Activated CD4-positive, alpha-beta T cell treated with anti-CD3 and anti-CD28 coated beads, Interleukin-2, amount 50 U/mL, for 24 hours (primary cell): ENCODE measurements at places on chromosomes 16 and 17.
A peak's percentile ranks its signal among the peaks of the same experiment; 100 is the strongest.

GRCh38 chr17:37737081-37737480 is 7.8 kb downstream of the HNF1B start:
- DNase-seq = no peak

DNA sequence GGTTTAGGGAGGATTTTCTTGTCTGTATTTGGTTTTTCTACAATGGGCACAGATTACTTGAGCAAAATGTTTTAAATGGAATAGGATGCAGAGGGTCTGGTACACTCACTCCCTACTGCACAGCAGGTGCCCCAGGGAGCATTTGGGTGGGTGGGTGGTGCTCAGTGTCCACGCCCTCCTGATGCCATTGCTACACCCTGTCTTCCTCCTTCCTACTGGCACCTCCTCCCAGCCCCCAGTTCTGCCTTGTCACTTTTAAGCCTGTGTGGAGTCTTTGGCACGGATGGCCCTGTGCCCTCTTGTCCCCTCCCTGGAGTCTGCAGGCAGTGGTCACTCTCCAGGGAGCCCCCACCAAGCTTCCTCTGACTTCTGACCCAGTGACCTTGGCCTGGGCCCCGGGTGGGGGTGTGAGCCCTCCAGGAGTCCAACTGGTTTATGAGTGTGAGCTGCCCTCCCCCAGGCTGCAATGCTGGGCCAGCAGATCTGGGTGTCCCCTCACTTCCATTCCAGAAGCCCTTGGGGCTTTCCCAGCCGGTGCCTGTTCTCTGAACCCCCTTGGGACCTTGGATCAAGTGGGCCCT is 15.5 kb downstream of the LLGL2 start:
- no peak for DNase-seq

DNA sequence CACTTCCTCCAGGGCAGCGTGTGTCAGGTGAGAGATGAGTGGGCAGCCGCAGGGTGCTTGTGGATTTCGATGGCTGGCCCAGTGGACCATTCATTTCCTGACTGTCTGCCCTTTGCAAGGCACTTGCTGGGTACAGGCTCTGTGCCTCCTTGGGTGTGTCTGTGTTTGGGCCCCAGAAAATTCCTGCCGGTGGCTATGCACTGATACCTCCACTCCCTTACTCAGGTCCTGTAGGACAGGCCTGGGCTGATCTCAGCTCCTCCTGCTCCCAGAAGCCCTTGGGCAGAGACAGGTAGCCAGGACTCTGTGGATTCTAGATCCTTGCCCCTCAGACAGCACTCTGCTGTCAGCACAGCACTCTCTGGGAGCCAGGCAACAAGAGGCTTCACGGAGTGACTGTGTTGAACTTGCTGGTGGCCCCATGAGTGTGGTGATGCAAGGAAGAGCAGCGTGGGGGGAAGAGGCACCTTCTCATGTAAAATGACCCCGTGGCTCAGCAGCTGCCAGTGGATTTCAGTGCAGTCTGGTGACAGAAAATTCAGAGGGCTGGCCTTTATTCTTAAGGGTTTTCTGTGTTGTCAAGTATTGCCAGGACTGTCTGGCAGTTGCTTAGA is 29.0 kb downstream of the PGS1 start:
- no peak for DNase-seq

DNA sequence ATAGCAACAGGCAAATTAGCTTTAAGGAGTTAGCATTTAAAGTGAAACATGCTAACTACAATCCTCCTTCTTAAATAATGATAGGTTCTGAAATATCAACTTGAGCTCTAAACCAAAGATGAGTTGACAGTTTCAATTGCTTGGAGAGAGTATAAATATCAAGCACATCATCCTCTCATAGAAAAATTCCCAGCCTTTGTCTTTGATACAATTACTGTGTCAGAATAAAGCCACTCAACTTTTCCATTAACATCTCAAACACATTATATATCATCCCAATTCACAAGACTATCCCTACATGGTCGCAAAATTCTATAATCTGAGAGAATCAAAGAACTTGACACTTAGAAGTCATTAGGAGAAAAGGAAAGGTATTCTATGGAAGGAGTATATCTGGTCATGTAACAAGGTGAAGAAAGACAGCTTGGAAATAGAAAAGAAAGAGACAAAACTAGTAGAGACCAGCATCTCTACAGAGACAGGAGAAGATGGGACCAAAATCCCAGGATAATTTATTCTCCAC is 189.8 kb downstream of the CEP112 start:
- no peak for DNase-seq

DNA sequence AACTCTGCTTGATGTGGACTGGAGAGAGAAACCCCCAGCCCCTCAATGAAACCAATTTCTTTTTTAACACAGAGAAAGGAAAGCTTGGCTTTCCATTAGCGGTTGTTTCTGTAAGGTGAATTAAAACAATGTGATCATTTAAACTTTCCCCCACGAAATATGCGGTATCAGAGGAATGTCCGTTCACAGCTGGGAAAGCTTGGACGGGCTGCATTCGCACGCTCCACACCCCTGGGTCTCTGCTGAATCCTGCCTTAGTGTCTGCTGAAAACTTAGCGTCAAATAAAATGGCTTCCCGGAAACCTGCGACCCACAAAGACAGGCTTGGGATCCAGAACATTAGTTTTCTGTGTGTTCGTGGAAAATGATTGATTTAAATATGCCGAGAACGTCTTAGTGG is 71.7 kb downstream of the C16orf95 start:
- no peak for DNase-seq

- no peak for DNase-seq
Observed at GRCh38 chr17:9553181-9553580, 22.4 kb downstream of the STX8 start.

GRCh38 chr17:45230787-45231480 is 9.2 kb downstream of the FMNL1 start:
- DNase-seq = no peak

DNA sequence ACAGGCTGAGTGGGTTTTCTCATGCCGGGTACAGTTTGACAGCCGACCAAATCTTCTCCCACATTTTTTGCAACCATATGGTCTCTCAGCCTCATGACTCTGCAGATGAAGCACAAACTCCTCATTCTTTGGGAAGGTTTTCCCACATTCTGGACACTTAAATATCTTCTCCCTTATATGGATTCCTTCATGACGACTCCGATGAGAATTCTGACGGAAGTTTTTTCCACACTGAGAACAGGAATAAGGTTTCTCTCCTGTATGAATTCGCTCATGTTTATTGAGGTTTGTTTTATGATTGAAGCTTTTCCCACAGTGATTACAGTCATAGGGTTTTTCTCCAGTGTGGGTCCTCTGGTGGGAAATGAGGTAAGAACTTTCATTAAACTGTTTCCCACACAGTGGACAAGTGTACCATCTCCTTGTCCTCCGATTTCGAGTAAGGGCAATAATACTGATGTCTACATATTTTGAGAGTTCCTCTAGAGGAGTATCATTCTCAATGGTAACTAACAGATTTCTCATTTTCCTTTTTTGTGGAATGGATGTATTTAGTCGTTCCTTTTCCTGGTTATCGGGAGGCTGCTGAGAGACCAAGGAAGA is 10.9 kb downstream of the ZNF200 start:
- no peak for DNase-seq

GRCh38 chr16:35176449-35176848 is 1717.0 kb downstream of the TP53TG3F start:
- DNase-seq = no peak

- no peak for DNase-seq
Observed at GRCh38 chr17:42055027-42055426, 4.6 kb upstream of the C17orf113 start.

GRCh38 chr17:48066656-48067055 is 18.5 kb downstream of the NFE2L1 start:
- DNase-seq = no peak

GRCh38 chr17:2844416-2844815 is 48.2 kb downstream of the RAP1GAP2 start:
- DNase-seq = no peak

DNA sequence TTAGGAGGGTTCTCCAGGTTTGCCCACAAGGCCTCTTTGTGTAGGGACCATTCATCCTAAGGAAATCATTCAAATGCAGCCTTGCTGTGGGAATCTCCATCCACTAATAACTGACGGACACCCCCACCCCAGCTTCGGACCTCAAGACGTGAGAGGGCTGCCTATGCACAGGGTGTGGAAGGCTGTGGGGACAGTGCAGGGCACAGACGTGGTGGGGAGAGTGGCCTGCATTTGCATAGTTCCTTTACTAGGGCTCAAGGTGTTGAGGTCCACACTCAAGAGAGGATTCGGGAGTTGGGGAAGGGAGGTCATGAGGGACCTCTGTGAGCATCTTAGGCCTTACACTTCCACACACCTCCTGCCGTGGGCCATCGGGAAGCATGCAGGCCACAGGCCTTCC is 9.8 kb downstream of the DUSP3 start:
- DNase-seq = no peak

- peak; percentile 89 for DNase-seq
Observed at GRCh38 chr17:40095944-40096791, 4.2 kb downstream of the NR1D1 start.

- no peak for DNase-seq
Observed at GRCh38 chr17:36667922-36668321, 66.5 kb downstream of the MRM1 start.

DNA sequence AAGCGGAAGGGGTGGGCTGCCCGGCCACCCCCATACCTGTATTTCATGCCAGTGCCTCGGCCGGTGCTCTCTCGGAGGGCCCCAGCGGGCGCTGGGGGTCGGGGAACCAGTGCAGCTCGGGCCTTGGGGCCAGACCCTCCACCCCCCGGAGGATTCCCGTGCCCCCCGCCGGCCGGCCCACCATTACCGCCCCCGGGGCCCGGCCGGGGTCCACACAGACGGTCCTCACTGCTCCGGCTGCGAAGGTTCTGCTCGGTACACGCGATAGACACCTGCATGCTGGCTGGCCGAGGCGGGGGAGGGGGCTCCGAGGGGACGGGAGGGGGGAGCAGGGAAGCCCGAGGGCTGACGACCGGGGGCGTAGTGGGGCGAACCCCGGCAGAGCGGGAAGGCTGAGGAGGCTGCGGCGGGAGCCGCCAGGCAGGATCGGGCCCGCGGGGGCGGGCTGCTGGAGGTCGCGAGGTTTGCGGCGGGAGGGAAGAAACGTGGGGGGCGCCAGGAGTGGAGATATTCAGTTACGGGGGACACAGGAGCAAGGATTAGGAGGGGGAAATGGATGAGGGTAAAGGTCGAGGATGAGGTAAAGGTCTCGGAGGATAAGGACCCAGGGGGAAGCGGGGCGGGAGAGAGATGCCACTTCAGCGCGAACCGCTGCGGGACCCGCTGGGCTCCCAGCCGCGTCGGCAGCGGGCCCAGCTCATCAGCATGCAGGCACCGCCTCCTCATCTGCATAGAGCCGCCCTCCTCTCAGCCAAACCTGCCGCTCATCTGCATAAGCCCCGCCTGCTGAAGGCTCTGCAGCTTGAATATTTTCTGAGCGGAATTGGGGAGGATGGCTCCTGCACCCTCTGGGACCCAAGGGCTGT is at the start of gene KCNAB3:
Gene KCNAB3 (minus strand): TSS at position 699 of the 866 bp plus-strand sequence. CDS start 421 bp downstream, at position 278.
- DNase-seq = no peak

DNA sequence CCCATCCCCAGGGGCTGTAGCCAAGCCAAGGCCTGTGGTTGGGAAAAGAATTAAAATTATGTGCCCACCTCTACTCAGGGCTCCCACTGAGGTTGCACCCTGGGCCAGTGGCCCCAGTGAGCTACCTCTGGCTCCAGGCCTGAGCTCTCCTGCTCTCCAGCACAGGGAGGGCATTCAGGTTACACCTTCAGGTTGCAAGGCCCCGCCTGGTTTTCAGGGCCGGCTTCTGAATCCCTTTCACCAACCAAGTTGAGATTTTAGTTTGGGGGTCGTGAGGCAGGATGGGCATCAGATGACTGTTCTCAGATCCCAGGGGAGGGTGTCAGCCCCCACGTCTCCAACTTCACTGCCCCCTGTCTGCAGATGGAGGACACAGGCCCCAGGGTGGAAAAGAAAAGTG is 8.0 kb upstream of the KATNB1 start:
- no peak for DNase-seq

- no peak for DNase-seq
Observed at GRCh38 chr17:65550075-65550662, 11.3 kb downstream of the AXIN2 start.

- DNase-seq = no peak
Observed at GRCh38 chr17:57605675-57606105, 139.4 kb downstream of the CCDC182 start.

DNA sequence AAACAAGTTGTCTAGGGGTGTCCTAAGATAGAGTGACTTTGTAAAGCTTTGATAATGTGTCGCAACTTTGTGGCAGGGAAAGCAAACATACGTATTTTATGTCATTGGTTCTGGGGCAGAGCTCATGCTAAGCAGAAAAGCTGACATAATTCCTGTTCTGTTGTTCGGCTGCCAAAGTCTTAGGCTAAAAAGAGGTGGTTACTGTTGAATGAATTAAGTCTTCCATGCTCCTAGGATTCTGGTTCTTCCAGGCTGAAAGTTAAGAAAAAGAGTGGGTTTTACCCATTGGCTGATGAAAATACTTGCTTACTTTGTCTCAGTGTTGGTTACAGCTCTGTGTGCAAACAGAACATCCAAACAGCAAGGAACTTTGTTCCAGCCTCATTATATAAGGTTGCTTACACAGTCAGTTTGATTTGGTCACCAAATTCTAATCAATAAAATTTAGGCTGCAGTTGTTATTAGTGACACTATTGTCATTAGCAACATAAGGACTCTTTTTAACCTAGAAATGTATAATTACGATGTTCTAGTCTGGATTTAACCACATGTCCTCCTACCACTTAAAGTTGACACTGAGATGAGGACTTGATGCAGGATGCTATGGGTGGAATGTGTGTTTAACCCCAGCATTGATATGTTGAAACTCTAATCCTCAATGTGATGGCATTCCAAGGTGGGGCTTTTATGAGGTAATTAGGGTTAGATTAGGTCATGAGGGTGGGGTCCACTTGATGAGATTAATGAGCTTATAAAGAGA is 114.0 kb upstream of the GOT2 start:
- no peak for DNase-seq

DNA sequence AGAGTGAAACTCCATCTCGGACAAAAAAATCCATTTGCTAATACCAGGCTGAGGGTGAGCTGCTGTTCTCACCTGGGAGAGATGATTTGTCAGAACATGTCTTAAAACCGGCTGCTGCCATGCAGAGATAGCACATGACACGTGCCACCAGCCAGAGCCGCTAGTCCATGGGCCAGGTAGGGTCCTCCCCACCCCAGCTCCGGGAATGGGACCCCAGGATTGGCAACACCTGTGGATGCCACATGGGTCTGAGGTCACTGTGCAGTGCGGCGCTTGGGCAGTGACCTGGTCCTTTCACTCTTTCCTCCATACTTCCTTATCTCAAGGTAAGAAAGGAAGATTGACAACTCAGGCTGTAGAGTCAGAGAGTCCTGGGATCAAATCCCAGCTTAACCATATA is 393.3 kb upstream of the TNRC6C start:
- no peak for DNase-seq

DNA sequence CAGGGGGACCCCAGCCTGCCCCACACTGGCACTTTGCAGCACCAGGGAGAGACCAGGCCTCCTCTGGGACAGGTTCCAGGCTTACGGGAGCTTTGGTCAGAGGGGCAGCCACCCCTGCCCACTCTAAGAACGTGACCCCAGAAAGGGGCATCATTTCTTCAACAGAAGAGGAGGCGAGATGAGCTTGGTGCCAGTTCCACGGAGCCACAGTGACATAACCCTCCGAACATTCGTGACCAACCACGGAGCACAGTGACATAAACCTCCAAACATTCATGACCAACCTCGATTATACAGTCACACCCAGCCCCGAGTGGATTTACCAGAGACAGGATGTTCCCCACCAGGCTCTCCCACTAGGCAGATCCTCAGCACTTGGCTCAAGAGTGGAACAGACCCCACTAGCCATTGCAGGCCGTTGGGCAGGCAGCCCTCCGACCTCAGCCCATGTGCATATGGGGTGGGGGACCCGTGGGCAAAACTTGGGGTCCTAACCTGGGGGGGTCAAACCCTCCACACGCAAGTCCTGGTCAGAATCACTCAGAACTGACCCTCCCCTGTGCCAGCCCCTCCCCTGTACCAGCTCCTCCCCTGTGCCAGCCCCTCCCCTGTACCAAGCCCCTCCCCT is 112.9 kb downstream of the METRNL start:
- no peak for DNase-seq
